ENCODE measurements at places on chromosomes 4 and X. TPM values are rescaled to one million over a fixed set of nuclear protein-coding genes. Genes with fewer than 3 reads are reported as not detected.

DNA sequence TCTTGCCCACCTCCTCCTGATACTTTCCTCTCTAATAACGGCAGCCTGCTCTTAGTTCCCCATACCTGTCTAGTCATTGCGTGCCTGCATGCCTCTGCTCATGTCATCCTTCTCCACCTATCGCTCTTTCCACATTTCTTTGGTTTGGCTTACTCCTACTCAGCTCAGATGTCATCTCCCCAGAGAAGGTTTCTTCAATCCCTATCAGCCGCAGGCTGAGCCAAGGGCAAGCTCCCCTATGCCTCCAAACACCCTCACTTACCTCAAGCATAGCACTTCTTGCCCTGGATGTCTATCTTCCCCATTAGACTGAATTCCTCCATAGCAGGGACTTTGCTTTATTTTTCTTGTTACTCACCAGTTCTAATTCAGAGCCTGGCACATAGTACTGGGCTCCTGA, 26.6 kb downstream of the FRMD7 start:
- H3K36me3 ChIP-seq = no peaks in the 10 kb centered on the region
- no peak for DNase-seq
- no peak overlapping the region for H3K4me3 ChIP-seq
- no peak overlapping the region for H3K27ac ChIP-seq
- no peaks in the 10 kb centered on the region for H3K4me1 ChIP-seq
- H3K27me3 ChIP-seq = no peaks in the 10 kb centered on the region

- H3K36me3 ChIP-seq = no peaks in the 10 kb centered on the region
- DNase-seq = no peak
- H3K27ac ChIP-seq = no peak overlapping the region
- H3K4me1 ChIP-seq = no peaks in the 10 kb centered on the region
Observed at GRCh38 chr4:165709516-165709915, 163.5 kb upstream of the TLL1 start.

GRCh38 chr4:24413311-24413784, 171.0 kb downstream of the DHX15 start:
- no peak overlapping the region for H3K27ac ChIP-seq
- no peak overlapping the region for H3K4me3 ChIP-seq
- DNase-seq = no peak
- H3K27me3 ChIP-seq = no peaks in the 10 kb centered on the region
- H3K36me3 ChIP-seq = no peaks in the 10 kb centered on the region

The CXCL13 gene
- polyA plus RNA-seq = not detected

The ASMT gene
- not detected for polyA plus RNA-seq

DNA sequence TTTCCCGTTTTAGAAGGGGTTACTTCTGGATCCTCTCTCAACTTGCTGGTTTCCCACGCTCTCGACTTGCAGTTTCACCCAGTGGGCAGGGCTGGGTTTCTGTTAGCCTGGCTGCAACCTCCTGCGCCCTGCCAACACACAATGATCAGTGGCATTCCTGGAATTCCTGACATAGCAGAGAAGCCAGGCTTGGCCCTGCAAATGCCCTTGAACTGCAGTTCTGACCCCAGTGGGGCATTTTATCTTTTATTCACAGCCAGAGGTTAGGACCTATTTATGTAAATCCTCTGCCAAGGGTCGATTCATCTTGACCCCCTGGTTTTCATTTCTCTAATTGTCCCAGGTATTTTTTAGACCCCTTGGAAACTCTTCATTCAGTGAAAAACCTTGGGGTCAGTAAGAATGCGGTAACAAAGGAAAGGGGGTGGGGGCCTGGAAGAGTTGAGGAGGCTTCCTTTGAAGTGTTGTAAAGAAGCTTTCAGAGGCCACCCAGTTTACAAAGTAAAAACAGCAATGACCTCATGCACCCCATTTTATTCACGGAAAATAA, 217.6 kb downstream of the ZNF674 start:
- no peaks in the 10 kb centered on the region for H3K27me3 ChIP-seq
- H3K36me3 ChIP-seq = no peaks in the 10 kb centered on the region
- H3K27ac ChIP-seq = no peak overlapping the region
- H3K4me3 ChIP-seq = no peak overlapping the region
- H3K4me1 ChIP-seq = no peaks in the 10 kb centered on the region

DNA sequence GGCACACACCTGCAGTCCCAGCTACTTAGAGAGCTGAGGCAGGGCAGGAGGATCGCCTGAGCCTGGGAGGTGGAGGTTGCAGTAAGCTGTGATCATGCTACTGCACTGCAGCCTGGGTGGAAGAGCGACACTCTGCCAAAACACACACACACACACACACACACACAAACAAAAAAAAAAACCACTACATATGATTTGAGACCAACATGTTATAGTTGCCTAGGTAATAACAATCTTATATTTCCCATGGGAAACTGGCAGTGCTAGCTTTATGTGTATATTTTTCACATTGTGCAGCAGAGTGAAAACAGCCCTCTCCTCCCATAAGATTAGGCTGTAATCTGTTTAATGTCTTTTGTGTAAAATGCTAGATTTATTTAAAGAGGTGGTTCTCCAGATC, 3.1 kb upstream of the FAM241A start:
- no peak overlapping the region for H3K27ac ChIP-seq
- DNase-seq = no peak
- no peaks in the 10 kb centered on the region for H3K36me3 ChIP-seq
- H3K4me1 ChIP-seq = peaks cover 2% of the 10 kb centered on the region
- no peak overlapping the region for H3K4me3 ChIP-seq

DNA sequence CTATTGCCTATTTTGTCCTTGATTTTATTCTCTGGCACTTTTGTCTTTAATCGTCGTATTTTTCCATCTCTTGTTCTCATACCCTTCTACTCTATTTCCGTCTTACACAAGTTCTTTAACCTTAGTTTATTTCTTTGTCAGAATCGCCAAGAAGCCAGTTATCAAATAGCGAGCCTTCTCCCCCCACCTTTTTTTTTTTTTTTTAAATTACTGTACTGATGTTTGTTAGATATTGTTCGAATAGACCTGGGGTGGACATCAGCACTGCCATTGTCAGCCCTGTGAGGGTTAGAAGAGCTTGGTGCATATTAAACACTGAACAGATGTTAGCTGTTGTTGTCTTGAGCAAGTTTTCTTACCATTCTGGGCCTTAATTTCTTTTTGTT, 1.2 kb downstream of the SPCS3 start:
- DNase-seq = no peak
- peaks cover 7% of the 10 kb centered on the region for H3K4me1 ChIP-seq
- H3K36me3 ChIP-seq = peaks cover 31% of the 10 kb centered on the region
- peak overlapping the region; percentile 97 for H3K27ac ChIP-seq

The CRMP1 gene
- not detected for polyA plus RNA-seq

GRCh38 chr4:85778632-85779131, 303.7 kb downstream of the ARHGAP24 start:
- no peaks in the 10 kb centered on the region for H3K4me1 ChIP-seq
- H3K36me3 ChIP-seq = no peaks in the 10 kb centered on the region
- no peak overlapping the region for H3K27ac ChIP-seq

GRCh38 chrX:48703642-48704481, 7.3 kb downstream of the SUV39H1 start:
- H3K4me3 ChIP-seq = no peak overlapping the region
- H3K27ac ChIP-seq = no peak overlapping the region
- peaks cover 24% of the 10 kb centered on the region for H3K4me1 ChIP-seq

DNA sequence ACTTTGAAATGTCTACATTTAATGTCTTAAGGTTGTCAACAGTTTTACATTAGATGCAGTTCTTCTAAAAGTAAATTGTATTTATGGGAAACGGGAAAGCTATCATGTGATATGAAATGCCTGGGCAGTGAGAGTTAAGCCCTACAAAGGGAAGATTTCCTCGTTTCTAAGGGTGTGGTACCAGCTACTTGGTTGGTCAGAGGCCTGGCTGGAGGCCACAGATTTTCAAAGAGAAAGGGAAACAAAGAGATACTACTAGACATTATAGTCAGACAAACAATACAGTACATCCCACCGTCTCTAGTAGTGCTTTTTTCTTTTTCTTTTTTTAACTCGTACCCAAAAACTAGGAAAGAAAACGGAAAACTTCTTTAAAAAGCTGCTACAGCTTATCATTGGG, 467.8 kb downstream of the PCDH7 start:
- no peaks in the 10 kb centered on the region for H3K4me1 ChIP-seq
- no peak overlapping the region for H3K27ac ChIP-seq
- DNase-seq = no peak
- H3K27me3 ChIP-seq = no peaks in the 10 kb centered on the region
- no peak overlapping the region for H3K4me3 ChIP-seq
- no peaks in the 10 kb centered on the region for H3K36me3 ChIP-seq

The ARL13A gene
- not detected for polyA plus RNA-seq

GRCh38 chr4:185202984-185203485, 765 bp downstream of the CFAP97 start:
- DNase-seq = no peak
- no peaks in the 10 kb centered on the region for H3K27me3 ChIP-seq
- H3K27ac ChIP-seq = peak overlapping the region; percentile 93
- peak overlapping the region; percentile 70 for H3K4me3 ChIP-seq
- peaks cover 20% of the 10 kb centered on the region for H3K4me1 ChIP-seq

DNA sequence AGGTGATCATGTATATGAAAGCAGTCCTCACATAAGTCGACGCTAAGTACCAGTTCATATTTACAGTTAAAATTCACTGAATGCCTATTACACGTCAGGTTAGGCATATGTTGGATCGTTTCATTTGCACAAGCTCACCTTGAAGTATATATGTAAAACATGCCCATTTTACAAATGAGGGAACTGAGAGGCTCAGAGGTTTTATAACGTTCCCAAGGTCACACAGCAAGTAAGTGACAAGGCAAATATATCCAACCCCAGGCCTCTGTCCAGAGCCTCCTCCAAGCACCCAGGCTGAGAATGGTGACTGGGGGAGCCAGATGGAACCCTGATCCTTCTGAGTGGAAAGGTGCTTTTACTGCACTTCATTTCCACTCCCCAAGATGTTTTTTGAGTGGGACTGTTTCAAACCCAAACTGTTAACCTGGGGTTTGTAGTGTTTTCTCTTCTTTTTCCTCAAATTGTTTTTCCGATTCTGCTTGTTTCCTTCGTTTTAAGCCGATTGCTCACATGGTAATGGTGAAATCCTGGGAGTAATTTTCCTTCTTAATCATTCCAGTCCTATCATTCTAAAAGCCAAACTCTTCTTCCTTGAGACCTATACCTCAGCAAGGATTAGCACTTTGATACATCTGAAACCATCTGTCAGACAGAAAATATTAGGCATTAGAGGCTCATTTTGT, 791 bp downstream of the SMIM20 start:
- H3K36me3 ChIP-seq = peaks cover 4% of the 10 kb centered on the region
- DNase-seq = peak; percentile 28
- H3K4me1 ChIP-seq = peaks cover 20% of the 10 kb centered on the region

DNA sequence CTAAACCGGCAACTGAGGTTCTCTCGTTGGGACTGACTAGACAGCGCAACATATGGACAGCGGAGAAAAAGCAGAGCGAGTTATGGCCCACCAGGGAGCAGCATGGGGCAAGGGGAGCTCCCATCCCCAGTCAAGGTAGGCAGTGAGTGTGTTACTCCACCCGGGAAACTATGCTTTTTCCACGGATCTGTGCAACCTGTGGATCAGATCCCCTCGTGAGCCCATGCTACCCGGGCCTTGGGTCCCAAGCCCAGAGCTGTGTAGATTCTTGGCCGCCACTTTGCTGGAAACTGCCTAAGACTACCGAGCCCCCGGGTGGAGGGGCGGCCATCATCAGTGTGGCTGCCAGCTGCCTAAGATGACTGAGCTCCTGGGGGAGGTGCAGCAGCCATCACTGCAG, 140.9 kb downstream of the PAPSS1 start:
- peaks cover 5% of the 10 kb centered on the region for H3K27me3 ChIP-seq
- H3K4me3 ChIP-seq = no peak overlapping the region
- H3K36me3 ChIP-seq = no peaks in the 10 kb centered on the region
- H3K27ac ChIP-seq = no peak overlapping the region

The NPFFR2 gene
- polyA plus RNA-seq = 0.15 TPM

The SPRY1 gene
- 0.81 TPM for polyA plus RNA-seq

GRCh38 chrX:100316987-100317386, 93.1 kb downstream of the PCDH19 start:
- DNase-seq = no peak
- no peaks in the 10 kb centered on the region for H3K27me3 ChIP-seq
- no peaks in the 10 kb centered on the region for H3K4me1 ChIP-seq
- no peak overlapping the region for H3K4me3 ChIP-seq

DNA sequence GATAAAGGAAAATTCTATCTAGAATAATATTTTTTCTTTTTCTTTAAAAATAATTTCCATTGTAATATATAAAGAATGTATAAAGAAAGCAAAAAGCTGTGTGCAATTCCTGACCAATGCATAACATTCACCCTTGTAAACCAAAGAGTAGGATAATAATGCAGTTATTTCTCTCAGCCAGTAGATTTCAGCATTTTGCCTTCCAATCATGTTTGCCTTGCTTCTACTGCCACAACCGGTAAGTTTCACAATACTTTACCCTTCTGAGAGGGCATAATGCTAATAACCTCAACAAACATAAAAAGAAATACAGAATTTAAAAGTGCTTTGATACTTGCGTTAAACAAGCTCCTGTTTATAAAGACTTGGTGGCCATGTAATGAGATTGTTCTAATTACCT, 59.9 kb downstream of the CHIC2 start:
- no peak overlapping the region for H3K4me3 ChIP-seq
- no peaks in the 10 kb centered on the region for H3K4me1 ChIP-seq
- no peaks in the 10 kb centered on the region for H3K27me3 ChIP-seq
- H3K27ac ChIP-seq = no peak overlapping the region
- no peak for DNase-seq

The WDR17 gene
- polyA plus RNA-seq = not detected

The RASGEF1B gene
- polyA plus RNA-seq = 0.35 TPM

GRCh38 chrX:154093965-154094364, 3.6 kb downstream of the MECP2 start:
- H3K36me3 ChIP-seq = peaks cover 44% of the 10 kb centered on the region
- DNase-seq = no peak
- peak overlapping the region; percentile 87 for H3K4me3 ChIP-seq
- H3K27ac ChIP-seq = peak overlapping the region; percentile 93

The RAB40AL gene
- polyA plus RNA-seq = 0.54 TPM

DNA sequence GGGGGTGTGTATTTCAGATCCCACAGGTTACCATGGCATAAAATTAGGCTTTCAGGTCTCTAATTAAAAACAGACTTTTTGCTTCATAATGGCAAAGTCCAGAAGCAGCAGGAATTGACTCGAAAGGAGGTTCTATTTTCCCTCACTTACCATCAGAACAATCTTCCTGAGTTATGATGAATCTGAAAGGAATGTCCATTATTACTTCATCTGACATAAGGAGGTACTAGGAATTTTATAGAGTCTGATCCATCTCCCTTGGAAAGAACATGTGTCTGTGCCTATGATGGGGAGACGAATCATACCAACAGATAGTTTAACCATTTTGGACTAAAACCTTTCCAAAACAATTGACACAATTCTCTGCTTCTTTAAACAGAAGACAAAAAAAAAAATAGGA, 206.3 kb upstream of the FGF13 start:
- no peaks in the 10 kb centered on the region for H3K36me3 ChIP-seq
- DNase-seq = no peak
- no peak overlapping the region for H3K27ac ChIP-seq
- H3K27me3 ChIP-seq = no peaks in the 10 kb centered on the region
- no peaks in the 10 kb centered on the region for H3K4me1 ChIP-seq

GRCh38 chr4:159420162-159421057, 317.5 kb downstream of the RAPGEF2 start:
- H3K4me3 ChIP-seq = no peak overlapping the region
- H3K27me3 ChIP-seq = no peaks in the 10 kb centered on the region
- H3K36me3 ChIP-seq = no peaks in the 10 kb centered on the region

Data from K562 (cell line).